ENCODE measurements at places on chromosomes 3 and 15.

GRCh38 chr3:14922863-14923262, 24.5 kb upstream of the NR2C2 start:
- no peak for DNase-seq

DNA sequence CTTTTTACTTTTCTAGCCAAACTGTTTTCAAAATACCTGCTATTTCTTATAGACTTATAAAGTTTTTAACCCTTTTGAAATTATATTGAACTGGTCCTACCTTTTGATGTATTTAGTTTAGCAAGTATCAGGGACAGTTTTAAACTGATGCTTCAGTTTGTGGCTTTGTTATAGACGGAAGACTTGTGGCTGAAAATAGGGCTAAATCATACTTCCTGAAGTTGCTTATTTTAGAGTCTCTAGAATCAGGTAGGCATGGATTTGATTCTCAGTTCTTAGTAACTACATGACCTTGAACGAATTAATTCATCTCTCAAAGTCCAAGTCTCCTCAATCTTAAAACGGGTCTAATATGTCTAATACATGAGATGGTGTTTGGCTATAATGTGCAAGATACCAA, 322.8 kb downstream of the RAP2B start:
- DNase-seq, result no peak

DNA sequence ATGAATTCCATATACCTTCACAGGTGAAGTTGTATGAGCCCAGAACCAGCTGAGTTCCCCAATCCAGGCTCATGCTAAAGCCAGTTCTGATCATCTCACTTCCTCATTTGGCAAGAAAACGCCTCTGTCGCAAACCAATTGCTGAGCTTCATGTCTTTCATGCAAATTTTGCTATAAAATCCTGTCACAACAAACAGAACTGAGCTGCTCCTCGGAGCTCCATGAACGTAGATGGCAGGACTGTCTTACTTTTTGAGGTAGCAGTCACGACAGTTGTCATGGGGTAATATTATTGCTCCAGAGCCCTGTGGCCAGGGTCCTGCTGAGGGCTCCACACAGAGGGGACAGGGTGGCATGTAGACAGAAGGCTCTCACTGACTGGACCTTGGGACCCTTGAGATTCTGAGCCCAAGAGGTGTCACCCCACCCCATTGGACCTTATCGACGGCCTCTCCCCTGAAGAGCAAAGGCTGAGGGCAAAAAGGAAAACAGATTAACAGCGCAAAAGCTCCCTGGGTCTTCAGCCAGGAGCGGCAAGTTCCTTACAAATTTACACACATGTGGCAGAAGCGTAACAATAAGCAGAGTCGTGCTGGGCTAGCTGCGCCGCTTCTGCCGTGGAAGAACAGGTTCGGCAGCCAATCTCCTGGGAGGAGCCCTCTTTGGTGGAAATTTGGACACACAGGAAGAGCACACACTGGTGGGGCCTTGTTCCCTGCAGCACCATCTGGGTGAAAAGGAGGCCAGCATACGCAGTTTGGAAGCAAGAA, 249.2 kb downstream of the OPA1 start:
- DNase-seq, result no peak

DNA sequence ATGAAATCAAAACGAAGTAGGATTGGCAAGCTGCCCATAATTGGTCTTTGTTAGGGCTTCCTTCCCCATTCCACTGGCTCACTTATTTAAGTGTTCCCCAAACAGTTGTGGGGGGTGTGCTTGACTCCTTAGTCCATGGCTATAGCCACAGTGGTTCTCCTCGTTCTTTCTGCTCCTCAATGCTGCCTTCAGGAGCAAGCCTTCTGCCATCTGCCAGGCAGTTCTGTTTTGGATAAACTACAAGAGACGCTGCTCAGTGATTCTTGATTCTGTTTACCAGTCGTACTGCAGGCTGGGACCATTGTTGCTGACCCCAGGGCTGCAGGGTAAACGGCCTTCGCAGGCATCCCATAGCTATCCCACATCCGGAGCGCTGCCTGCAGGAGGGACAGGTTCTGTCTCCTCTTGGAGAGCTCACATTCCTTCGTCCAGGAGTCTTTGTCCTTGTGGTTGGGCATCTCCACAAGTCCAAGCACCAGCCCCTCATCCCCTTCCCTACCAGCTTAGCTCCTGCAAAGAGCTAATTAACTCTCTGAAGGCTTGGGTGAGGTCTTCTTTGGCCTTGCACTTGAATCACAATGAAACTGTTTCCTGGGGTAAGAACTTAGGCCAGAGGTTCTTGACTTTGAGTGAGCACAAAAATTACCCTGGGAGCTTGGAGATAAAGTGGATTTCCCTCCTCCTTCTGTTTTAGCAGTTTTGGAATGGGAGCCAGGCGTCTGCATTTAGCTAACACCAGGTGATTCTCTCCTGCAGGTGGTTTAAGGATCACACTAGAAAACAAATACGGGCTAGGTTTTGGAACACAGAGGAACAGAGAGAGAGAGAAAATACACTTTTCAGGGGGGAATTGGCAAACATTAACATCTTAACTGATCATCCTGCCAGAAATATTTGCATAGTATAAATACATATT, 114.9 kb downstream of the SV2B start:
- no peak for DNase-seq

GRCh38 chr15:62886431-62887071, 156.0 kb upstream of the TPM1 start:
- DNase-seq, result no peak

DNA sequence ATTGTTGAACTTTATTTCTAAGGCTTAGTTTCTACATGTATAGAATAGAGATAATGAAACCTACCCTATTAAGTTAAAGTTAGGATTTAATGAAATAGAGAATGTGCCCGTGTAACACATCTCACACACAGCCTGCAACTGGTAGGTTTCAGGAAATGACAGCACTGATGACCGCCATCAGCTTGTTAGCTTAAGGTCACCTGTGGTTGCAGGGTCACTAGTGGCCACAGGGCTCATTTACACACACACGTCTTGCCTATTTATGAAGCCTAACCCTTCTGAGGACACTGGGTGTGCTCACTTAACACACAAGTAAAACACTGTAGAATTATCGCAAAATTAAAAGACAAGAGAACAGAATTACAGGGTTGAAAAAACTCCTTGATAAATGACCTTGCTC, 20.1 kb downstream of the CHRM5 start:
- DNase-seq, result no peak

GRCh38 chr3:128555098-128555825, 62.3 kb upstream of the GATA2 start:
- peak; percentile 52 for DNase-seq

DNA sequence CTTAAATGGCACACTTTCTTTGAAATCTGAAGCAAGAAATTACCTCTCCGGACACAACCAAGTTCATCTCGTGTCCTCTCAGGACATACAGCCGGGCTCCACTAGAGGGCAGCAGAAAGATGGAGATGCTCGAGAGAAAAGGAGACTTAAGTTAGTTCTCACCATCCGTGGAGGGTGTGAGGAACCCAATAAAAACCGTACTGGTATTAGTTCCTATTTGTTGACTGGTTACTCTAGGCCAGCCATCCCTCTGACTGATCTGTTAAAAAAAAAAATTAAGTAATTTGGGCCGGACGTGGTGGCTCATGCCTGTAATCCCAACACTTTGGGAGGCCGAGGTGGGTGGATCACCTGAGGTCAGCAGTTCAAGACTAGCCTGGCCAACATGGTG, 7.9 kb upstream of the CYP11A1 start:
- peak; percentile 67 for DNase-seq

- DNase-seq, result no peak
These were observed 5.5 kb downstream of the GATA2 start for GRCh38 chr3:128487538-128487812.

DNA sequence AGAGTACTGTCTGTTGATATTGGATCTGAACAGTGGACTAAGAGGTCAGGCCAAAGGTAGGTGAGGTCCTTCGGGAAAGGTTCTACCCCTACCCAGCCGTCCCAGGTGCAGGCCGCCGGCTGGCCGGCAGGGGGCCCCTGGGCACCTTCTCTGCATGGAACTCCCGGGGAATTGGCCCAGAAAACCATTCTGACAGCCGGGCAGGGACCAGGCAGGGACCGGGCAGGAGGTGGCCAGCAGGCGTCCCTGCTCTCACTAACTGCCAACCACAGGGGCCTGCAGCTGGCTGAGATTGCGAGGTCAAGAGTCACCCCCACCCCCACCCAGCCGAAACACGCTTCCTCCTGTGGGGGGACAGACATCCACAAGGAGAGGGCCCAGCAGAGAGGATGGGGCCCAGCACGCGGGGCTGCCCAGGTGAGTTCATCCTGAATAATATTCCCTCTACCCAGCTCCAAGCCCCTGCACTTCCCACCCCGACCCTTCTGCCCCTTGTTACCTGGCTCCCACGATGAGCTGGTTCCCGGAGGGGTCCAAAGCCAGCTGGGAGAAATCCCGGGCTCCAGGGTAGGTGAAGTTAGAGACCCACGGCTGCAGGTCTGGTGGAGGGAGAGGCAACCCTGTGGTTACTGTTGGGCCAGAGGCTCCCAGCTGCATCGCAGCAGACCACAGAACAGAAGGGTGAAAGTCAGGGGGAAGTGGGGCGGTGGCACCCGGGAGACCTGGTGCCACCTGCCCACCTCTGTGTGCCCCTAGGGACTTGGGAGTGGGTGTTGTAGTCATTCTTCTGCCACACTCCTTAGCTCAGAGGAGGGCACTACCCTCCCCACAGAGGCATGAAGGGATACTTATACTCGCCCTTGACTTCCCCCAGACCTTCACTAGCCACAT, 84.4 kb downstream of the SEMA5B start:
- DNase-seq, result peak; percentile 10

DNA sequence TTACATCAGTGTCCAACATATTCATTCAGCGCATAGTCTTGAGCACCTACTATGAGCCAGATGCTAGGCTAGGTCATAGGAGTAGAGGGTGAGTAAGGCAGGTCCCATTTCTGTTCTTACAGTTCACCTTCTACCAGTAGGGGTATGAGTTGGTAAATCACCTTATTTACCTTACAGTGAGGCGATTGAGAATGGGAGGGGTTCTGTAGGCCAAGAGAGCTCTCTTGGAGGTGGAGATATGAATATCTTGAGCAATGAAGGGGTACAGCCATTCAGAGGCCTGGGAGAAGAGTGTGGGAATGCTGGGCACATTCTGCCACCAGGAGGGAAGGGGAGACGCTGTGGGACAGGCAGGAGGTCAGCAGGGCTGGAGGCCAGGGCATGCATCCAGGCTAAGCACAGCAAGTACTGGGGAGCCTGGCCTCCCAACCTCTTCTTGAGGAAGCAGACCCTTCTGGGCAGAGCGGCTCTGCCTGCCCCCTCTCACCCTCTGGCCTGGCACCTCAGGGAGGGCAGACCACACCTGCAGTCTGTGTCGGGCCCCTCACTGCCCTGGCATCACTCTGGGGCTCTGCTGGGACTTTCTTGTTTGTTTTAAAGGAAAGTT, 123.4 kb downstream of the EEFSEC start:
- no peak for DNase-seq

GRCh38 chr3:32278714-32279113, 40.2 kb downstream of the CMTM8 start:
- no peak for DNase-seq

GRCh38 chr15:99410477-99410876, 155.3 kb upstream of the MEF2A start:
- no peak for DNase-seq

- no peak for DNase-seq
These were observed 4.3 kb downstream of the PEAK1 start for GRCh38 chr15:77415450-77416147.

DNA sequence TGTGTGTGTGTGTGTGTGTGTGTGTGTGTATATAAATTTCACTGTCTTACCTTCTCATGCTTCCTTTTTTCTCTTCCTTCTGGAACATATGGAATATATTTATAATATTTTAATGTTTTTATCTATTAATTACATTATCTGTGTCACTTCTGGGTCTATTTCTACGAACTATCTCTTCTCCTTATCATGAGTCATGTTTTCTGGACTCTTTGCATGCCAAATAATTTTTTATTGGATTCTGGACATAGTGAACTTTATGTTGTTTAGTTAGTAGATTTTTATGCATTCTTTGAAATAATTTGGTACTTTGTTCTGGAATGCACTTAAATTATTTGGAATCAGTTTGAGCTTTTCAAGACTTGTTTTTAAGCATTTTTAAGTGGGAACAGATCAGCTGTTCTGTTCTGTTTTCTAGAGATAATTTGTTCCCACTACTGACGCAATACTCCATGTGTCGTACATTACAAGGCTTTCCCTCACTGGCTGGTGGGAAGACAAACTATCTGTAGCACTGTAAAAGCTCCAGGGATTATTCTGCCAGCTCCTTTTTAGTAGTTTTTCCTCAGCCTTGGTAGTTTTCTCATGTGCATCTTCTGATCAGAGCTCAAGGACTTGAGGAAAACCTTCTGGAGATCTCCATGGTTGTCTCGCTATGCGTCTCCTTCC, 302.0 kb downstream of the CLSTN2 start:
- DNase-seq, result no peak

DNA sequence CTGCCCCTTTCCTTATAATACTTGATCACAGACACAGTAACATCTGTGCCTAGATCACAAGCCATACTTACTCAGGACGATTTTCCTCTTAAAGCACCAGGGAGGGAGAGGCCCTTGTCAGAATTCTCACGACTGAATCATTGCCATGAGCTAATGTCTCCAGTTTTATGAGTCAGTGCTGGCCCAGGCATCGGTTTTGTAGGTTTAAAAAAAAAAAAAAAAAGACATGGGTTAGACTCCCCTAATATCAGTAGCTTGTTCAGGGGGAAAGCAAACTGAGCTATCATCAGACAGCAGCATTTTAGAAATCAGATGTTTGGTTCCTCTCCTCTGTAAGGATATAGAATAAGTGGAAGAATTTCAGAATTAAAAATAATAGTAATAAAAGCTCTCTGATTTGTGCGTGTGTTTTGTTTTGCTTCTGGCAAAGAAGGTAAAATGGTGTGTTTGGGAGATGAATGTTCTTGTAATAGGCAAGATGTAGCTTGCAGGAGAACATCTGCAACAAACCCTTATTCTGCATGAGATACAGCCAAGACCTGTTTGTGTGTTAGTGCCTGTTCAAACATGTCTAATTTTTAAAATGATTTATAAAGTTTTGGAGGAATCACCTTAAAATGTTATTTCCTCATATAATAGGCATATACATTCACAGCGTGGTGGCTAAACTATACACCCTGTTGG, 193.6 kb downstream of the TP63 start:
- peak; percentile 5 for DNase-seq

- DNase-seq, result no peak
These were observed 180.7 kb downstream of the TLE3 start for GRCh38 chr15:69917056-69917455.

GRCh38 chr3:71047616-71048531, 535.7 kb downstream of the FOXP1 start:
- DNase-seq, result no peak

DNA sequence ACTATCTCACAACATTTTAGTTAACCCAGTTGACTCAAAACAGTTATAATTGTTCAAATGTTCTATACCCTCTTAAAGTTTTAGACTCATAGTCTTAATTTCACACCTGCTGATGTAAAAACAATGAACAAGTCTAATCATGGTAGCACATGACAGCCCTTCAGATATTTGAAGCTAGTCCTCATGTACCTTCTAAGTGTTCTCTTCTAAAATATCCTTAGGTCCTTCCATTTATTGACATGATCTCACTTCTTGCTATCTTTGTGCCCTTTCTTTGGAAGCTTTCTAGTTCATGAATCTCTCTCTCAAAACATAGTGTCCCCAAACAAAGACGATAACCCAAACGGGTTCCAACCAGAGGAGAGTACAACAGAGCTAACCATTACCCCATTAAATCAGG, 363.1 kb downstream of the MECOM start:
- no peak for DNase-seq

GRCh38 chr3:128559486-128560225, 66.7 kb upstream of the GATA2 start:
- no peak for DNase-seq

All from pulmonary artery endothelial cell (primary cell).